Tibial artery (tissue), 4 donors: ENCODE measurements at places on chromosomes 3 and 15.

DNA sequence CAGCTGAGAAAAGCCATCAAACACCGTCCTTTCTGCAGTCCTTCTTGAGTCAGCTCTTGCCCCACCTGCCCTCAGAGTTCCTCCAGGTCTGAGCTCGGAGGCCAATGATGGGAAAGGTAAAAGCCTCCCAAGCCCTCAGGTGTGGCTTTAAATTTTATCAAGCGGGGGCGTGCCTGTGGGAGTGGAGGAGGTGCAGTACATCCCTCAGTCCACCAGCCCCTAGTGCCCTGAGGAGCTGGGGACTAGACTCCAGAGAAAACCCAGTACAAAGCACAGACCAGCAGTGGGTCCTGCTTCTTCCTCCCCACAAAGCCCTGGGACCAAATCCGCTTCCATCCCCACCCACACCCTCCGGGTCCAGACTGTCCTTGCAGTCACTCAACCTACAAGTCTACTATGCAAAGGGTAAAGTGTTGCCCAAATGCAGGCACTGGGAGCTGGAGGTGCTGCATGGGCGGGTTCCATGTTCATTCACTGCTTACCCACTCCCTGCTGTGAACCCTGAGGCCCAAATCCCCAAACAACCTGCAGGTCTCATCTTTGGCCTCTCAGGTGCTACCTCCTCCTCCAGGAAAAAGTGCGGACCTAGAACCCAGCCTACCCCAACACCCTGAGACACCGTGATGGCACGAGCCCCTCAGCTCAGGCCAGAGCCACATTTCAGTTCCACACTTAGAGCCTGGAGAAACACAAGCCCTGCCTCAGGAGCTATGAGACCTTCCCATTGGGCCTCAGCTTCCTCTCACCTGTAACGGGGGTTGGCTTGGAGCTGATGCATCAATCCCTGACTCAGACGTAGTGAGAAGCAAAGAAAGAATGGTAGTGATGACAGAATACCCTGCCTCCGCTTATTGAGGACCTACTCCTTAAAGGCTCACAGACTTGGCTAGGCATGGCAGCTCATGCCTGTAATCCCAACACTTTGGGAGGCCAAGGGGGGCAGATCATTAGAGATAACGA is 2.4 kb downstream of the PFKFB4 start:
- no peak for DNase-seq

- no peak for DNase-seq
Observed at GRCh38 chr15:49412797-49413196, 10.2 kb upstream of the FGF7 start.

GRCh38 chr3:101695779-101696372 is 9.4 kb upstream of the RPL24 start:
- no peak for DNase-seq

- no peak for DNase-seq
Observed at GRCh38 chr3:182382112-182382857, 411.0 kb upstream of the ATP11B start.

DNA sequence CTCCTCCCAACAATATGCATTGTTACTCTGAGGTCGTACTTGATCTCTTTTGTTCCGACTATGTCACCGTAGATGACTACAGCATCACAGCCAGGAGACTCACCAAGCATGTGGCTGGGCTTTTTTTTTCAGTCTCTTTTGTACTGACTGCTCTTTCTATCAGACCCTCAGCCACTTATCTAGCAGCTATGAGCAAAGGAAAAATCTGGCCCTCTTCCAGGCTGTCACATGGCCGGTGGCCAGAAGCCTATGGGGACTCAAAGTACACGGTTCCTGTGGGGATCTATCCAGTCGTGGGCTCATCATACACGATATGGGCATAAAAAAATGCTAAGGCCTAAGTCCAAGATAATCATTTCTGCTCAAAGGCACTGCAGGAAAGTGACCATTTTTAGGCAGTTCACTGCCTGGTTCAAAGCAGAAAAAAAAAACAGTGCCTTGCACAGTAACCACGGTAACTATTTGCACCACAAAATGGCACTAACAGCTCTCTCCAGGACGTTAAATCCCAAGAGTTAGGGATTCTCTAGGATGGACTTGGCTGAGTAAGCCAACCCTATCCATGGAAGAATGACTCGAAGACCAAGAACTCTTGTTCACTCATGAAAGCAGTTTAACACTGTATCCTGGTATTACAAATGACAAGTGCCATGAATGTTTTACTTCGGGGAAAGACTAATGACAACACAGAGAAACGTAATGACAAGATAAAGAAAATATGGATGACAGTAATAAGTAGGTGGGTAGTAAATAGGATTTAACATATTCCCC is 50.3 kb downstream of the SHQ1 start:
- no peak for DNase-seq

DNA sequence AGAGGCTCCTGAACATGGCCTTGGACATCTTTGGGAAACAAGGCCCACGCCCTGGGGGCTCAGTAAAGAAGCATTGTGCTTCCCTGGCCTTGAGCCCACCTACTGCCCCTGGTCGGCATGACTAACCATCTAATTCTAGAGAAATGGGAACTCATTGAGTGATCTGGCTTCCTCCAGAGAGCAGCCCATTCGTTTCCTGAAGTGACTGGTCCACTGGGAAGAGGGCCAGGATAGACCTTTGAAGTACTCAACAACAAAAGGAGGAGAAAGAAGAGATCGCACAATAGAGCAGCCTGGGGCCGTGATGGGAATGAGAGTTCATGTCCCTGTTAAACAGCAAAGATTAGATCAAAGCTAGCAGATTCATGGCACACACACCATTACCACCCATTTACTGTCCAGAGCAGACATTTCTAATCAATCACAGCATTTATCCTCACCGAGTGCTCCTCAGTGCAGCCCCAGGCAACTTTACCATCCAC is 514.4 kb upstream of the PROK2 start:
- DNase-seq, result no peak

DNA sequence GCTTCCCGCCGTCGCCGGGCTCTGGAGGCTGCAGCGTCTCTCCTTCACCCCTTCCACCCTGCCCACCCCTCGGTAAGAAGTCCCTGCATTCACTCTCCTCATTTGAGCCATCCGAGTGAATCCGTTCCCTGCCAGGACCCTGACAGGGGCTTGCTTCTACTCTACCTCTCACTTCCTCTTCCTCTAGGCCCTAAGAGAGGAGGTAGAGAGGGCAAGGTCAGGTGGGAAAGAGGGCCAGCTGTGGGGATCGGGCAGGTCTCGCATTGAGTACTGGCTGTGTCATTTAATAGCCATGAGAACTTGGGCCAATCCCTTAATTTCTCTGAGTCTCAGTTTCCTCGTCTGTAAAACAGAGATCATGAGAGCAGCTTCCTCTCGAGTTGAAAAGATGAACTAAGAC is 283.6 kb downstream of the UACA start:
- no peak for DNase-seq

DNA sequence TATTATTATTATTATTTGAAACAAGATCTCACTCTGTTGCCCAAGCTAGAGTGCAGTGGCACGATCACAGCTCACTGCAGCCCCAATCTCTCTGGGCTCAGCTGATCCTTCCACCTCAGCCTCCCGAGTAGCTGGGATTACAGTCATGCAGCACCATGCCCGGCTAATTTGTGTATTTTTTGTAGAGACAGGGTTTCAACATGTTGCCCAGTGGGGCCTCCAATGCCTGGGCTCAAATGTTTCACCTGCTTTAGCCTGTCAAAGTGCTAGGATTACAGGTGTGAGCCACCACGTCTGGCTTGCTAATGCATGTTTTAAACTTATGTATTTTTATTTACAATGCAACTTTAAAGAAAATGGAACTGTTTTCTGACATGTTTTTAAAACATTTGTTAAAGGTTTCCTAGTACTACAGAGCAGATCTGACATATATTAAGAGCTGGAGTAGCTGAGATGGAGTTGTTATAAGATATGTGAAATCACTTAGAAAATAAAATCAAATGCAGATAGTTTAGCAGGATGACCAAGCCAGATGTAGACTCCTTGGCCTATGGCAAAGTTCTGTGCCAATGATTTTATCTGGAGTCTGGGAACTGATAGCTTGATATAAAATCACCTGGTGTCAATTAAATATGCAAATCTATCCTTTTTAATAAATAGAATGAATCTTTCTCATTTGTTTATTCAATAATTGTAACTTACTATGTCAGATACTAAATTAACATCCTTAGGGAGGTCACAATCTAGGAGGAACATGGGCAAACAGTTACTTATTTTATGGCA is 310.1 kb upstream of the NAALADL2 start:
- DNase-seq, result no peak

DNA sequence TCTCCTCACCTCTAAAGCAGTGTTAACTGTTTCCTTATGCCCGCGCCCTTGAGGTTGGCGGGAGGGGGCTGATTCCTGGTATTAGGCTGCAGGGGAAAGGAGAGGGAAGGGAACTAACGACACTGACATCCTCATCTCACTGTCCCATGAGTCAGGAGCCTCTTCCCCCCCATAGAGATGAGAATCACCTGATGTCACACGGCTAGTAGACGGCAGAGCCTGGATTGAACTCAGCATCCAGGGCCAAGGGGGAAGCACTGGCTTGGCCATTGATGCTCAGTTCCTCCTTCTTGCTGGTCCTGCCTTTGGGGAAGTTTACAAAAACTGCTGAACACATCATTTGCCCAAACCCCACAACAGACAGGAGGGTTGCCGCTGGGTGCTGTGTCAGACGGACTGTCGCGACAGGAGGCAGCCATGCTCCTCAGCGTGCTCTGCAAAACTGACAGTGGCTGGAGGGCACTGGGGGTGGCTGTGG is 38.5 kb downstream of the IDH2 start:
- no peak for DNase-seq

GRCh38 chr15:74388363-74388951 is 21.0 kb upstream of the CYP11A1 start:
- no peak for DNase-seq

DNA sequence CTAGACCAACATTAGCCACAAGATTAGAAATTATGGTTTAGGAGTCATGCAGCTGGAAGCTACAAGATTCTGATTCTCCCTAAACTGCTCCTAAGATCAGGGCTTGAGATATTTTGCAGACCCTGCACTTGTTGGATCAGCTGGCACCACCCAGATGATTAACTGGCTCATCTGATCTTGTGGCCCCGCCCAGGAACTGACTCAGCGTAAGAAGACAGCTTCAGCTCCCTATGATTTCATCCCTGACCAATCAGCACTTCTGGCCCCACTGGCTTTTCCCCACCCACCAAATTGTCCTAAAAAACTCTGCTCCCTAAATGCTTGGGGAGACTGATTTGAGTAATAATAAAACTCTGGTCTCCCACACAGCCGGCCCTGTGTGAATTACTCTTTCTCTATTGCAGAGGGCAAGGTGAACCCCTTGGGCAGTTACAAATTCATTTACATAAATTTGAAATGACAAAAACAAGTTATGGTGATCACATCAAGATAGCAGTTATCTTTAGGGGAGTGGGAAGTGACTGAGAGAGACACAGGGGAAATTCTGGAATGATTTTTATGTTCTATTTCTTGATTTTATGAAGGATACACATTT is 76.5 kb downstream of the CD200R1L start:
- DNase-seq, result no peak

- DNase-seq, result no peak
Observed at GRCh38 chr3:29690686-29691353, 409.9 kb downstream of the RBMS3 start.

DNA sequence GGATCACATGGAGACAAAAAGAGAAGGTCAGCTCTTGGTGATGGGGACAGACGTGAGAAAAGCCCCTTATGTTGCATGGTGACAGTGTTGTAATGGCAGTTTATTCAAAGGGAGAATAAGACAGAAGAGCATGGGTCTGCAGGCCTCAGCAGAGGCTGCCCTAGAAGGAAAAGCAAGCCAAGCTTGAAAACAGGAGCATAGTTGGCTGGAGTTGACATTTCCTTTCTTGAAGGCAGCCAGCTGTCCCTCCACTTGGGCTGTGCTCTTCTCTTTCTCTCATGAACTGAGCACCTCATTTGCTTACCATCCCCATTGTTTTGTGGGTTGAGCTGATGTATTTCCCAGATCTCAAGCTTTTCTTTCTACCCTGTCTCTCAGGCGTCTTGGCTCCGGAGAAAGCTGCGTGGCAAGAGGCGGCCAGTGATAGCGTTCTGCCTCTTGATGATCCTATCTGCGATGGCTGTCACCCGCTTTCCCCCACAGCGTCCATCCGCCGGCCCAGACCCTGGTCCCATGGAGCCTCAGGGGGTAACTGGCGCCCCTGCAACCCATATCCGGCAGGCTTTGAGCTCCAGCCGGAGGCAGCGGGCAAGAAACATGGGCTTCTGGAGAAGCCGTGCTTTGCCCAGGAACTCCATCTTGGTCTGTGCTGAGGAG is 52.9 kb downstream of the GASK1A start:
- DNase-seq, result no peak

DNA sequence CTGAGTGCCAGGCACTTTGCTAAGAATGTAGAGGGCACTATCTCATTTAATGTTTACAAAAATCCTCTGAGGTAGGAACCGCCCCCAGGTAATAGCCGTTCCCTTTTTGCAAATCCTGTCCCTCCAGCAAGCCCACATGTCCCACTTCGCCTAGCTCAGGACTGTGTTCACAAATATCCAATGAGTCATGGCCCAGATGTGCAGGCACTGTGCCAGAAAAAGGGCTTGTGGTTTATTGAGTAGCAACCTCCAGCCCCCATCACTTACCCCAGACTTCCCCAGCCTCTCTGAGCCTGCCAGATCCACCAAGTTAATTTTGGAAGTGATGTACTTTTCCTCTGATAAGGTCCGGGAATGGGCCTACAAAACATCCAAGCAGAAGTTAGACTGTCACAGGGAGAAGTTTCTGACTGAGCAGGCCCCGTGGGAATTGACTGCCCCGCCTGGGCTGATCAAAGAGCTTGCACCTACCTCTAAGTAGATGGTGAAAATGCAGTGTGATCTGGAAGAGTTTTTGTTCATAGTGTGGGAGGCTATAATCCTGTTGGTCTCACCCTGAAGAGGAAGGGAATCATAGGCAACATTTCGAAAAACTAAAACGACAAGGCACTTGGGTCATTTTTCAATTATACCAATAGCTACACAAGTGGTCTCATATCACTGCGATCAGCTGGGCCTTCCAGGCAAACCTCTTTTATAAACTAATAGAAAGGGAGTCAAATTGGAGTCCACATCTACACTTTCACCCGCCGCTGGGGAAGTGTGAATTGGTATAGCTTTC is 15.7 kb downstream of the KIF9 start:
- peak; percentile 70 for DNase-seq

- peak; percentile 77 for DNase-seq
Observed at GRCh38 chr15:67049351-67050044, 15.9 kb upstream of the SMAD3 start.

- no peak for DNase-seq
Observed at GRCh38 chr3:48830715-48831114, 17.0 kb downstream of the PRKAR2A start.

- no peak for DNase-seq
Observed at GRCh38 chr3:100157685-100158084, 43.4 kb upstream of the FILIP1L start.

DNA sequence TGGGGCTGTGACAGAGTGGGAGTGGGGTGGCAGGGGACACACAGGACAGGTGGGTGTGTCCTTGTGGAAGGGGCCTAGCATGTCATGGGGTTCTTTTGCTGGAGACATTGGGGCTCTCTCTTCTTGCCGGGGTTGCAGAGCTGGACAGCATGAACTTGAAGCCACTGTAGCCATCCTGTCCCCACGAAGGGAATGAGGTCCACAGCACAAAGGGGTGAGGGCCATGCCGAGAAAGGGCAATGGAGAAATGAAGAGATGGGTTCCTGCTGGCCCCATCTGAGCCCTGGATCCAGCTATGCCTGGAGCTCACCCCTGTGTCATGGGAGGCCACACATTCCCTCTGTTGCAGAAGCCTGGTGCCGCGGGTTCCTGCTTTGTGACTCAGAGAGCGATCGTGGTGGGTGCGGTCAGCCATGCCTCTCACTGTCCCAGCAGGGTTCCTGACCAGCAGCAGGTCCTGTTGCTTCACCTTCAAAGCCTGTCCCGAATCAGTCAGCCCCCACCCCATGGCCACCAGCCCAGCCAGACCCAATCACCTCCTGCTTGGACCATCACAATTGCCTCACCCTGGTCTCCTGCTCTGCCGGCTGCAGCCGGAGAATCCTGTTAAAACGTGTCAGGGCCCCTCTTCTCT is 50.0 kb downstream of the DNAJB8 start:
- no peak for DNase-seq
